Right kidney (tissue), 9 donors: ENCODE measurements at places on chromosomes 16 and 17.

- DNase-seq = peak; percentile 35
These were observed 12.5 kb downstream of the NOB1 start for GRCh38 chr16:69741951-69742904.

- no peak for DNase-seq
These were observed 12.5 kb upstream of the LYRM9 start for GRCh38 chr17:27905447-27906225.

DNA sequence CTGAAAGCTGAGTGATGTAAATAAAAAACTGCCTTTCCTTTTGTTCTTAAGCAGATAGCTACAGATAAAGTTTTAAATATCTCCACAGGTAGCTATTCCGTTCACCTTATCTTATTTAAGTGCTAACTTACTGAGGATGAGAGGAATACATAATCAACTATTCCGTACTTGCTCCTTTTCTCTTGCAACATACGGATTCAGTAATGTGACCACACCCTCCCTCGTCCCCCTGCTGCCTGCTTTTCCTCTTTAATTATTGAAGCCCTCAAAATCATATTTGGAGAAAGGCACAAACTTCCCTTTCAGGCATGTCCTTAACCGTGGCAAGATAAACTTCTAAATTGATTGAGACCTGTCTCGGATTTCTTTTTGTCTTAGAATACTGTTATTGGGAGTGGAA, 101.4 kb downstream of the MAP2K4 start:
- DNase-seq = no peak

GRCh38 chr16:73043828-73044467, 4.0 kb downstream of the ZFHX3 start:
- no peak for DNase-seq

DNA sequence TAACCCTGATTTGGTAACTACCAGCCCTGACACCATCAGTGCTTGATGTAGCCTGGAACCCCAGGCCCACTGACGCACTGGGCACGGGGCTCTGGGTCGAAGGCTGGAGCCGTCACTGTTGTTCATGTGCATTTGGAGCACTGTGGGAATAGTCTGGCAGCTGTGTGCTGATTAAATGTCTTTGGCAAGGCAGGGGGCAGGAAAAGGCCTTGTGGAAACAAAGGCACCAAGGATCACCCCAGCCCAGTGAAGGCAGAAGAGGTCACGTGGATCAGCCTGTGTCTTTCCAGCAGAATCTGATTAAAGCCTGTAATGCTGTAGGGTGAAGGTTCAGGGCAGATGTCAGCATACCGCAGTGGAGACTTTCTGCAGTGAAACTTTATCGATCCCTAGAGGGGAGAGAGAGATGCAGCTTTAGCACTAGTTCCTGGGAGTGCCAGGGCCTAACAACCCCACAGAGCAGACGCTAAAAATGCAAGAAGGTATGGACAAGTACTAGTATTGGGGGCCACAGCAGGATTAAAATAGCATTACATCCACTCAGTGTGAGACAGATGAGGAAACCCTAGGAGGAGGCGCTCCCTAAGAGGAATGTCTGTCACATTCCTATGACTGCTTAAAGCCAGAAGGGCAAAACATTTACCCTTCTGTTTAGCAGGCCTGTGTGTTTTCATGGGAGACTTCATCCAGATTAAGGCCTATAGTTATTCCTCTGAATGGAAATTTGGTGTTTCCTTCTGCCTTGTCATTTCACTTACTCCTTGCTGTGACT, 9.7 kb downstream of the ZNHIT3 start:
- DNase-seq = no peak
